Femur (tissue), 1 donor: ENCODE measurements at places on chromosomes 12 and 14.

- no peak for DNase-seq
Measured at GRCh38 chr12:15005064-15005463, 32.2 kb downstream of the PDE6H start.

- DNase-seq, result no peak
Measured at GRCh38 chr14:90511795-90512328, 115.0 kb downstream of the CALM1 start.

- DNase-seq, result no peak
Measured at GRCh38 chr12:49057888-49058287, 2.7 kb downstream of the KMT2D start.

GRCh38 chr12:63990828-63991547 lies 146.5 kb downstream of the SRGAP1 start:
- no peak for DNase-seq

DNA sequence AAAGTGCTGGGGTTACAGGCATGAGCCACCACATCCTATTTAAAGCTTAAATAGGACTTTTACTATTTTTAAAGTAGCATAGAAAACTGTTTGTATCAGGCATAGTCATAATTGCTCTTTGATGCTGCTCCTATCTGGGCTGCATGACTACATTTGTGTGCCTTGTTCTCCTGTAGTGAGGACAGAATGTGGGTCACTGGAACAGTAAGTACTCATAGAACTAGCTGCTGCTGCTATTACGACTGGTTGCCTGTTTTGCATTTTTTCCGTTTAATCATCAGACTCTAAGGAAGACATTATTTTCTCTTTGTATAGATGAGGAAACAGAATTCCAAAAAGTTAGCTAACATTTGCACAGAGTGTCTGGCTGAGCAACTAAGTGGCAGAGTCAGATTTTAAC lies 42.8 kb downstream of the ZC3H14 start:
- DNase-seq, result no peak

DNA sequence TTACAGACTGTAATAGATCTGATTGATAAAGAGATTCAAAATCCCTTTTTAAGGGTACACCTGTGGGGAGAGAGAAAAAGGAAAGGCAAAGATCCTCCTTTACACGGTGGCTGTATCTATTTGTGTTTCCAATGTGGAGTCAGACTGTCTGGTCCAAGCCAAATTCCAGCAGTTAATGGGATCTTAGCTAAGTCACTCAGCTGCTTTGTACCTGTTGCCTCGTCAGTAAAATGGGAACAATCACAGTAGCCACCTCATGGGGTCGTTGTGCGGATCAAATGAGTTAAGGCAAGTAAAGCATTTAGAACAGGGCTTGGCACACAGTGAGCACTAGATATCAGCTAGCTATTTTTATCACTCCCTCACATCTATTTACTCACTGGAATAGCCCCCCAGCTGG lies 46.9 kb downstream of the EFCAB11 start:
- DNase-seq, result no peak

- no peak for DNase-seq
Measured at GRCh38 chr12:94721173-94721572, 70.8 kb upstream of the TMCC3 start.

- DNase-seq, result no peak
Measured at GRCh38 chr12:26273811-26274210, 78.4 kb downstream of the SSPN start.

DNA sequence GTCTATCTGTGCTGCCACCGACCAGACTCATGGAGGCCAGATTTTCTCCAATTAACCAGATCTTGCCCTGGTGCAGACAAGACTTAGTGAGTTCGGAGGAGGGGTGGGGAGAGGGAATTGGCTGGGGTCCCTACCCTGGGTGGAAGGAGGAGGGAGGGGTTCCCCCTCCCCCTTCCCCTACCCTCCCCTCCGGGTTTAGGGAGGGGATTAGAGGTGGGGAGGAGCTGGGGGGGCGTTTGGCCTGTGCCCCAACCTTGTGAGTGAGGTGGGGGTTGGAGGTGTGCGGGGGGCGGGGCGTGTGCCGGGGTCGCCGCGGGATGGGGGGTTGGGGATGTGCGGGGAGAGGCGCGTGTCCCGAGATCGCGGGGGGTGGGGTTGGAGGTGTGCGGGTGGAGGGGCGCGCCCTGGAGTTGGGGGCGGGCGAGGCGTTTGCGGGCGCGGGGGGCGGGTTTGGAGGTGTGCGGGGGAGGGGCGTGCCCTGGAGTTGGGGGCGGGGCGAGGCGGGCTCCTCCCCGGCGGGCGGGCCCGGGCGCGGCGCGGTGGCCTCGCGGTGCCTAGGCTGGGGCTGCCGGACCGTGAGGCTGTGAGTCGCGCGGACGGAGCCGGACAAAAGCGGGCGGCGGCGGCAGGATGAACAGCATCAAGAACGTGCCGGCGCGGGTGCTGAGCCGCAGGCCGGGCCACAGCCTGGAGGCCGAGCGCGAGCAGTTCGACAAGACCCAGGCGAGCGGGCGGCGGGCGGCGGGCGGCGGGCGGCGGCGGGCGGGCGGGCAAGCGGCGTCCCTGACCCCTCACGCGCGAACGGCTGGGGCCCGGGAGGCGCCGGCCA lies at the start of gene HIP1R:
TSS of gene HIP1R (plus strand) at position 537 of the 829 bp plus-strand sequence. CDS start at position 631, 94 bp downstream.
- peak; percentile 49 for DNase-seq

DNA sequence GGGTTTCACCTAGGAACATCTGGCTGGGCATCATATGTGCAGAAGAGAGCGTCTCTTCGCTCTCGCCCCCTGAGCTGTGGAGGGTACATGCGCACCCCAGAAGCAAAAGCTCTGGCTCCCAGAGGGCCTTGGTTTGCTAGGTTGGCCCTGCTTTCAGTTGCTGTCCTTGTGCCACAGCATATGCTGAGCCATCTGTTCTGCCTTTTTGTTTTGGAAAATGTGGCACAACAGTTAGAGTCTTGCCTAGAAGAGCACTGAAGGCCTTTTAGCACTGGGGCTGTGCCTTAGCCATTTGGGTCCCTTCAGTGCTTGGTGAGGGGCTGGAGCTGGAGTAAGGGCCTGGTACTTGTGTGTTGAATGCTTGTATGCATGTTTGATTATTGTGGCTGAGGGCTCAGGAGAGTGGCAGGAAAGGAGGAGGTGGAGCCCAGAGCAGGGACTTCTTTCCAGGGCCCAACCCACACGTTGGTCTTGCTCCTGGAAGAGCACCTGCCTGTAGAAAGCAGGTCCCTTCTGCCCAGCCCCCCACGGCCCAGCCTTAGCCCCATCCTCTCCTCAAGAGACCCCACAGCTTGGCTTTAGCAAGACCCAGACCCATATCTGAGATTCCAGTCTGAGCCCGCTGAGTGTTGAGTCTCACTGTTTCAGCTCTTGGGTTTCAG lies 113.7 kb downstream of the SLC25A47 start:
- no peak for DNase-seq

- DNase-seq, result no peak
Measured at GRCh38 chr12:27276275-27276674, 32.2 kb downstream of the STK38L start.

GRCh38 chr12:82486524-82487235 lies 128.4 kb downstream of the METTL25 start:
- DNase-seq, result no peak

DNA sequence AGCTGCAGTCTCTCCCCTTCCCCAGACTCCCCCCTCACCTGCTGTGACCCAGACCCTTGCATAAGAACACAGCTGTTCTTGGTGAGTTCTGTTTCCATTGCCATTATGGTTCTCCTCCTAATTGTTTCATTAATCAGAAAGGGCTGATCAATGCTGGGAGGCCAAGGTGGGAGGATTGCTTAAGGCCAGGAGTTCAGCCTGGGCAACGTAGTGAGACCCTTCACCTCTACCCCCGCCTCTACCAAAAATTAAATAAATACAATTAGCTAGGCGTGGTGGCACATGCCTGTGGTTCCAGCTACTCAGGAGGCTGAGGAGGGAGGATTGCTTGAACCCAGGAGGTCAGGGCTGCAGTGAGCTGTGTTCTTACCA lies 17.2 kb upstream of the FAIM2 start:
- no peak for DNase-seq

DNA sequence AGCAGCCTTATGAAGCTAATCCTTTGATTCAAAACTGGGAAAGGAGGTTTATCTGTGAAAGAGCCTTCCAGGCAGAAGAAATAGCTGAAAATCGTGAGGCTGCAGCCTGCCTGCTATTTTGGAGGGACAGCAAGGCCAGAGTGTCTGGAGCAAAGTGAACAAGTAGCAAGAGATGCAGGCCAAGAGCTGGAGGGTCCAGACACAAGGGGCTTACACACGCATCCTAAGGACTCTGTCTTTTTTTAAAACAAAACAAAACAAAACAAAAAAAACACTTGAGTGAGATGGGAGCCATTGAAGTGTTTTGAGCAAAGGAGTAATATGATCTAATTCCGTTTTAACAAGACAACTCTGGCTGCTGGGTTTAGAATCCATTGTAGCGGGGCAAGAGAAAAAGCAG lies 76.4 kb upstream of the BCAT1 start:
- no peak for DNase-seq

- DNase-seq, result no peak
Measured at GRCh38 chr12:12806784-12807516, 6.2 kb upstream of the DDX47 start.

- DNase-seq, result no peak
Measured at GRCh38 chr12:16307856-16308475, 30.5 kb upstream of the SLC15A5 start.

- no peak for DNase-seq
Measured at GRCh38 chr12:57940052-57940914, 1.1 kb upstream of the ATP23 start.

GRCh38 chr12:1384910-1385309 lies 209.5 kb downstream of the FBXL14 start:
- no peak for DNase-seq
